ENCODE measurements at places on chromosomes 6 and 20. TPM values are rescaled to one million over a fixed set of nuclear protein-coding genes. Genes with fewer than 3 reads are reported as not detected.
A peak's percentile ranks its signal among the peaks of the same experiment; 100 is the strongest.

DNA sequence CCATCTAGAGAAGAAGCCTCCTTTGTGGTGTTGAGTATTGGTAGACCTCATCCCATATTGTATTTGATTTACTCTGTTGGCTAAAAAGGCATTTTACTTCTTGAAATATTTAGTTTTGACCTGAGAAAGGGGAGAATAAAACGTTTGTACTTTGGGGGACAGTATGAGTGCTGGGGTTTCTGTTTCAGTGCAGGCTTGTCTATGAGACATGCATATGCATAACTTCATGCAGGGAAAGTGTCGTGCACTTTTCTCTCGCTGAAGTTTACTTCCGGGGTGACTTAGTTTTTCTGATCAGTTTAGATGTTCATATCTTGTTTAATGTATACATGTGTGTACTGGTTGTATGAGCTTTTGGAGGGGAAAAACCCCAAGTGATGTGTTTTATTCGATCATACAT lies 59.5 kb downstream of the UTRN start:
- no peak for DNase-seq

DNA sequence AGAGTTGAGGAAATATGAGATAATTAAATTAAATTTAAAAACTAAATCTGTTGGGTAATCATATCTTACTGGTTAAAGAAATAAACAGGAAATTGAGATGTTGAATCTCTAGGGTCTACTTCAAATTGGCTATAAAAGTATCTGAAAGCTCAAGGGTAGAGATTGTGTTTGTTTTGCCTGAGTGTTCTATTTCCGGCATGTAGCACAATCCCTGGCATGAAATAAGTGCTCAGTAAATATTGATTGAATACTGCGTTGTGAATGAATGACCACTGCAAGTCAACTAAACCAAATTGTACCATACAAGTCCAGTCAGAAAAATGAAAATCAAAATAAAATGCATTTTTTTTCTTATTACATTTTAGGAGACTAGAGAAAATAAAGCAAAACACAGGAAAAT lies 709.8 kb downstream of the EPM2A start:
- no peak for DNase-seq

DNA sequence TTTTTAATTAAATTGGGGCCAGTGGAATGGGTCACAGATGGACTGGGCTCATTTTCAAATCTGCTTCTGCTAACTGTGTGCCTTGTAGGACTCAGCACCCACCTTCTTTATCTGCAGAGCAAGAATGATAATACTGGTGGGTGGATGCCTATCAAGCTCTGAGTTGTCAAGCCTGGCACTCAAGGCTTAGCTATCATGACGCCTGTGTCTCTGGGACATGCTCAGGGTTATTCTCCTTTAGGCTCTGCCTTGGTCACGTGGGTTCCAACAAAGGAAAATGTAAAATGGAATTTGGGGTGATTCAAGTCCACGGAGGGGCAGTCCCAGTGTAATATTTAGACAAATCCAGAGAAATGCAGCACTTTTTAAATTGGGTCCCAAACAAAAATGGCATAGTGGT lies 202.3 kb downstream of the TSHZ2 start:
- DNase-seq = no peak

GRCh38 chr20:51487076-51487475 lies 55.4 kb downstream of the NFATC2 start:
- peak; percentile 50 for DNase-seq

DNA sequence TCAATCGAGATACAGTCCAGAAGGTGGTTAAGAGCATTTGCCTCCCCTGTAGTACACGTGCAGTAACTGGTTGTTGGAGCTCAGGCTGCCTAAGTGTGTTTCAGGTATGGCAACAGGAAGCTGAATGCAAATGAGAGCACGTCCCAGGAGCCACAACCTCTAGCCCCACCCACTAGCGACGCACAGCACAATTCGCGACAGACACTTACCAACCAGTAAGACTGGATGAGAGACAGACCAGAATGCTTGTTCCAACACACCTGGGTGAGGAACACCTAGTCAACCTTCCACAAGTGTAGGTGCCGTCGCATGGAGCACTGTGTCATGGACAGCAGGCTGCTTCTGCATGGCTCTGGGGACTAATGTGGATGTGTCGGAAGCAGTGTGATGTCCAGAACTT lies 7.2 kb upstream of the SERPINB1 start:
- no peak for DNase-seq

- peak; percentile 82 for DNase-seq
Measured at GRCh38 chr6:107488875-107489635, 862 bp upstream of the SOBP start.

- no peak for DNase-seq
Measured at GRCh38 chr20:62787866-62788265, 8.4 kb upstream of the MRGBP start.

- no peak for DNase-seq
Measured at GRCh38 chr6:140669321-140669720, 1294.9 kb upstream of the CITED2 start.

DNA sequence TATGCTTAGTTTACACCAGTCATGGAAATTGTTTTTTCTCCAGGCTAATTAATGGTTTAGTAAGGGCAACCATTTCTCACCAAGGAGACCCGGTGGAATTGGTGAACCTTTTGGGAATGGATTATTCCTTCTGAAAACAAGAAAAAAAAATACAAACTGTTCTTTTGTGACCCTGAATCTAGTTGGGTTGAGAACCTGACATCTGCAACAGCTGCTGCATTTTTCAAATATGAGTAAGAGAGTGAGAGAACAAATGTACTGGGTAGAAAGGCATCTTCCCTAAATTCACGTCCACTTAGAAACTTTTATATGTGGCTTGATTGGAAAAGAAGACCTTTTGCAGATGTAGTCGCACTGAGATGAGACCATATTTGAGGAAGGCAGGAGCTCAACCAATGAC lies 553.4 kb upstream of the EPHA7 start:
- DNase-seq = no peak

SLC22A7 gene
- not detected for polyA plus RNA-seq

- DNase-seq = no peak
Measured at GRCh38 chr20:5970381-5970780, 19.9 kb downstream of the MCM8 start.

DNA sequence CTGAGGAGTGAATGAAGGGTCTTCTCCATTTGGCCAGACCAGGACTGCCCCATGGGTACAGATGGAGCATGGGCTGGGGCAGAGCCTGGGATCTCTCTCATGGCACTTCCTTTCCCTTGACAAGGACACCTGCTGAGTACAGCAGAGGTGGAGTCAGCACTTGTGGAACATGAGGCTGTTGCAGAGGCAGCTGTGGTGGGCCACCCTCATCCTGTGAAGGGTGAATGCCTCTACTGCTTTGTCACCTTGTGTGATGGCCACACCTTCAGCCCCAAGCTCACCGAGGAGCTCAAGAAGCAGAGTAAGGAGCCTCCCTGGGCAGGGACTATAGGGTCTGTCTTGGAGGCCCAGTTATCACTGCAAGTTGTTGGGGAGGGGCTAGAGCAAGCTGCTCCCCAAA lies 29.6 kb downstream of the GSS start:
- DNase-seq = no peak

DNA sequence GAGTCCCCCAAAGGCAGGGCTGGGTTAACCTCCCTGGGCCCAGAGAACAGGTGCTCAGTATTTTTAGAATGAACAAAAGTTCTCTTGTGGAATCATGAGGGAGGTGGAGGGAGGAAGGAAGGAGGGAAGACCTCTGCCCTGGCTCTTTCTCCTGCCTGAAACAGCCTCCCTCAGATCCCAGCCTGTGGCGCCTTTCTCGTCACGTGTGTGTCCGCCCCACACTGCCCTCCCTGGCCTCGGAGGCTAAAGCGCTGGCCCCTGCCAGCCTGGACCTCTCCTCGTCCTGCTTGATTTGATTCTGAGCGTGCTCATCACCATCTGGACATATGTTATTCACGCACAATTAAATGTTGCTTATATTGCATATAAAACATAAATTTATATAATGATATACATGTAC lies 40.9 kb downstream of the PHACTR3 start:
- DNase-seq = no peak

- DNase-seq = no peak
Measured at GRCh38 chr20:47860049-47860830, 75.0 kb upstream of the SULF2 start.

DNA sequence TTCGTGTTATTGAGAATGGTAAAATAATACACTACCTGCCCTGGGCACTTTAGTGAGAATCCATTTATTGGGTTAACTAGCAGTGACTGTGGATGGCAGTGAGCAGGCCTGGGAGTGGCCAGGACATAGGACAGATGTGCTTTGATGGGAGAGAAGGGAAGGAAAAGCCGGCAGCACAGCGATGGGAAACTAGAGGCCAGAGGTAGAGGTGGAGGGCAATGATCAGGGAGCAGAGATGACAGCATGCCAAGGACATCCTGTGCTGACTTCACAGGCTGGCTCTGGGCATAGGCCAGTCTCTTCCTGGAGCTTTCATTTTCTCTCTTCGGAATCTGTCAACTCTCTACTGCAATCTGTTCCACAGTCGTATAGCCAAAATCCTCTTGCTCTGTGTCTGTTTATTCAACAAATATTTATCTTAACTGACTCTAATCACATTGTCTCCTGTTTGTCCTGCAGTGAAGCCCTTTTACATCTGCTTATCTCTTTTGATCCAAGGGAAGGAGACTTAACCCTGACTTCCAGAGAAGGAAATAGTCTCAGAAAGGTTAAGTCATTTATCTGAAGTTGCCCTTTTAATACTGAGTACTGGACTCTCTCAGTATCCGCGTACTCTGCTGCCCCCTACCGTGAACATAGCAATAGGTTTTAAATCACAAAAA lies 18.4 kb upstream of the MMP24 start:
- peak; percentile 70 for DNase-seq

SLC18B1 gene
- 1.2 TPM for polyA plus RNA-seq

- DNase-seq = no peak
Measured at GRCh38 chr6:72064399-72064975, 178.1 kb downstream of the RIMS1 start.

- DNase-seq = no peak
Measured at GRCh38 chr6:99836471-99836870, 157.6 kb downstream of the MCHR2 start.

DNA sequence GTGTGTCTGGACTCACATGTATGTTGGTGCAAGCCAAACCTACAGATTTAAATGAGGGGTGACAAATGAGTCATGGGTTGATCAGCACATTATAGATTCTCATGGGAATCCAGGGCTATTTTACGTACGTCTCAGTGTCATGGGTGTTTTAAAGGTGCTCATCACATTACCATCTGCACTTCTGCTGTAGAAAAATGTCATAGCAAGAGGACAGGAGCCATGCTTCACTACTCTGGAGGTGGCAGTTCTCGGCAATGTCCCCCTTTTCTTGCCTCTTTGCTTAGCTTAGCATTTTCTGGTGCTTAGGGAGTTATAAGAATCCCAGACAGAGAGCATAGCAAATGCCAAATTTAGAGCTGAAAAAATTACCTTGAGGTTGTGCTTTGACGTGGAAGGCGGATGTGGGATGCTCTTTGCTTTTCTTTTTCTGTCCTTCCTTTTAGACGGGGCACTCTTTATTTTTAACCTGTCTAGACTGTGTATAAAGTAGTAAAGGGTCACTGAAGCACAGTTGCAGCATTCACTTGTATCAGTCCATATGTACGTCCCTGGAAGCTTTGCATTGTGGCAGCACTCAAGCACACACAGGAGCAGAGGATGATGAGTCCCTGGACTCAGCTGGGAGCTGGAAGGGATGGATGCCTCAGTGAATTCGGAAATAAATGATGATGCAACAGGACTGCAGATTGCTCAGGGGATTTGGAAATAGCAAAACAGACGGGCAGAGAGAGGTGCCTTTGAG lies 139.7 kb downstream of the SYNDIG1 start:
- DNase-seq = no peak

DNA sequence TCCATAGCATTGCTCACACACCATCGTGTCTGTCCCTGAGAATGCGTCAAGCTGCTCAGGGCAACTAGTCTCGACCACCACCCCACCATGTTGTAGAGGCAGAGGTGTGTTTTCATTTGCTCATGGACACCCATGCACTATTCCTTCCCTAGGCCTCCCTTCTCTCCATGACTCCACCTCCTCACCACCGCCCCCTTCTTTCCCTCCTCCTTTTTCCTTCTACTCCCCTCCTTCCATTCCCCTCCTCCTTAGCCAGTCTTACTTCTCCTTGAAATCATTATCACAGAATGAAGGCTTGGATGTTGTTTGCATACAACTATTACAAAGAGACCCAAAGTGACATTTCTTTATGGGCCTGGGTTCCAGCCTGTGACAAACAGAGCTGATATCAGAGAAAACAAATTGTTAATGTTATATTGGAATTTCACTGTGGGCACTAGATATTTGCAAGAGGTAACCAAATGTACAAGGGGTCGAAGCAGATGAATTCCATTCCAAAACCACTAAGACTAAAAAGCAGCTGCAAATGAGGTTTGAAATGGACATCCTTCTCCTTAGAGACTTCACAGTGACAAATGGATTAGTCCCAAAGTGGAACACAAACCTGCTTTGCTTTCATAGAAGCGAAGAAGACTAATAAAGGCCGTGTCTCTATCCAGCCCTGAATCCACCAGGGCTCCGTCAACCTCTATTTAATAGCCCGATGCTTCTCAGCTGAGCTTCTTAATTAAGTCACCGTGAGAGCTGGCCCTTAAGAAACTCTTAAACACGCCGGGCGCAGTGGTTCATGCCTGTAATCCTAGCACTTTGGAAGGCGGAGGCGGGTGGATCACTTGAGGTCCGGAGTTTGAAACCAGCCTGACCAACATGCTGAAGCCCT lies 275.8 kb upstream of the SULF2 start:
- DNase-seq = no peak

- no peak for DNase-seq
Measured at GRCh38 chr6:16967470-16967817, 134.4 kb upstream of the STMND1 start.

DNA sequence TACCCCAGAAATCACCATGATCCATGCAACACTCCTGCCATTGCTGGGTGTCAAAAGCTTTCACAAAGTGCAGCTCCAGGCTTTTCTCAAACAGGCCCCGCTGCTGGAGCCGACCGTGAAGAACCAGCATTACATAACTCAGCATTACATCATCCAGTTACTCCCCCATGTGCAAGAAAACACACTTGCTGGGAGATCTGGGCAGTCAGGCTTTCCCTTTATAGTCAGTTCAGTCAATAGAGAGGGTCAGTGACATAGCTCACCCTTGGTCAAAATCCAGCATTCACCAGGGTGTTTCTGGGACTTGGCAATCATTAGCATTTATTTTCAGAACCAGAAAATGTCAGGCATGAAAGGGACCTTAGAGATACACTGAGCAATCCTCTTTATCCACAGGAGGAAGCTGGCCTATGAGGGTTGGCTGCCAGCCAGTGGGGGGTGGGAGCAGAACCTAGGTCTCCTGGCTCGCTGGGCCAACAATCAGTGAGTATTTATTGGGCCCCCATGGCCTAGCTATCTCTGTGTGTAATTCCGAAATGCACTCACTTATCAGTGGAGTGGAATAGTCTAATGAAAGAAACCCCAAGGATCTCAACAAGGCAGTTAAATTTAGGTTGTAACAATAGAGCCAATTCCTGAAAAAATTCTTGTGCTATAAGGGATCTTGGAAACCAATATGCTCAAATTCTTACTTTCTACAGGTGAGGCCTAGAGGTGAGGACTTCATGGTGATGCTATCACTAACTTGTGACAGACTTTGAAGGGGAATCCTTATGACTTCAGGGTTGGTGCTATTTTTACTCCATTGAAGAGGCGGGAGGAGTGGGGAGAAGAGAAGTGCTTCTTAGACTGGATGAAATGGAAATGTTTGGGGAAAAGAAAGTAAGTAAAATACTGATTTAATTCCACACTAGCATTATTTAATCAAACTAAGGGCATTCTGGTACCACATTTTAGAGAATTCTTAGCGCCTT lies 54.6 kb downstream of the LYRM4 start:
- peak; percentile 23 for DNase-seq
